Amniotic stem cell (primary cell): ENCODE measurements at places on chromosomes 7 and 10.

DNA sequence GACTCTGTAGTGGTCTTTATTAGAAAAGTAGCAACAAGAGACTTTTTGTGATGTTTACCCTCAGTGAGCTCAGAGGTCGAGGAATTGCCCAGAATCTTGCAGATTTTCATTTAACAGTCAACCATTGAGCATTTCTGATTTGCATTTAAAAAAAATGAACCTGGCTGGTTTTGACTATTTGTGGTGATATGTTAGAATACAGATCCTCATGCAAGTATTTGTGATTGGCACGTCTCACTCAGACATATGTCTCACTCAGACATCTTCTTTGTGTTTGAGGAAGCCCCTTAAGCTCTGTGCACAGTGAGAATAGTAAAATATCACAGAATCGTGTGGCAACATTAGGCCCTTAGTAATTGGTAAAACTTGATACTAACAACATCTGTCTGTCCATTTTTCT lies 113.2 kb downstream of the SND1 start:
- no peak for DNase-seq

GRCh38 chr7:122702872-122703510 lies at the start of gene RNF148:
RNF148 (minus strand) TSS chr7:122702922; CDS start chr7:122702750, 172 bp downstream.
- no peak for DNase-seq

DNA sequence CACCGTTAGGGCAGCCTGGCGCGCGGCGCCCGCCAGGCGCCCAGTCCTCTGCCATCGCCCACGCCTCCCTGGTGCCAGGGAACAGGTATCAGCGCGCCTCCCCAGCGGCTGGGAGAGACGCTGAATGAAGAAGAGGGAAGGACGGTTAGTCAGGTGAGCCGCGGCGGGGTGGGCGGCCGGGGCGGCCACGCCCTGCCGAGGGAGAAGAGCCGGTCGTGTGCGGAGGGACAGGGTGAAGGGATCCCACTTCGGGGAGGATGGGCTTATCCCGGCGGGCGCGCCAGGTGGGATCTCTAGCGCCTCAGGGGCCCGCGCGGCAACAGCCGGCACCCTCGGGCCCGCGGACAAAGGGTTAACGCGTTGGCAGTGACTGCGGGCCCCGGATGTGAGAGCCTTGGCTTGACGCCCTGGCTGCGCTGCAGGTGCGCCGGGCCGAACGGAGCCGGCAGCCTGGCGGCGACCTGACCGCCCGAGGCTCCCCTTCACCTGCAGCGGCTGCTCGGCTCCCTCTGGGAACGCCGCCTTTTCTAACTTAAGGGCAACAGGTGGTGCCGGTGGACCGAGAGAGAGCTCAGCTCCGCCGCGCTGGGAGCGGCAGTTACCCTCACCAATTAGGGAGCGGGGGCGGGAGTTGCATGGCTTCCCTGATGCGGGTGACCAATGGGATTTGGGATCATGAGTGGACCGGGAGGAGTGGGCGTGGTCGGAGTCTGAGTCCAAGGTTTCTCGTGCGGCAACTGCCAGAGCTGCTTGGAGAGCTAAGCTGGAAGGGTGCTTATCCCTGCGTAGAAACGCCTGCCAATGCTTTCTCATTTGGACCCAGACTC lies at the start of gene ARL4A:
TSS of gene ARL4A (plus strand) at position 743 of the 827 bp plus-strand sequence. CDS start 622 bp downstream, outside the sequence.
- peak; percentile 98 for DNase-seq

DNA sequence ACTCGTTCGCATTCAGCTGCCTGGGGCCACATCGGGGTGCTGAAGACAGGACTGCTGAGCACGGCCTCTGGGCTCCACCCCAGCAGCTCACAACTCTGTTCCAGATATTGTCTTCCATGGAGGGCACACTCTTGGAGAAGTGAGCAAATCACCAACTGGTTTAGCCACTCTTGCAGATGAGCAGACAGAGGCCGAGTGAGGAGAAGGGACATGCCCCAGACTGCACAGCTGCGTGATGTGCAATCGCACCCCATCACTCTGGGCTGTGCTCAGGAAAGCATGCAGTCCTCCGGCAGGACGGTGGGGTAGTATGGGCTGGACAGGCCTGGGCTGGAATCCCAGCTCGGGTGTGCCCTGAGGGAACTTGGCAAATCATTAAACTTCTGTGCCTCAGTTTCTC lies 111.6 kb downstream of the FAM53B start:
- DNase-seq: no peak

DNA sequence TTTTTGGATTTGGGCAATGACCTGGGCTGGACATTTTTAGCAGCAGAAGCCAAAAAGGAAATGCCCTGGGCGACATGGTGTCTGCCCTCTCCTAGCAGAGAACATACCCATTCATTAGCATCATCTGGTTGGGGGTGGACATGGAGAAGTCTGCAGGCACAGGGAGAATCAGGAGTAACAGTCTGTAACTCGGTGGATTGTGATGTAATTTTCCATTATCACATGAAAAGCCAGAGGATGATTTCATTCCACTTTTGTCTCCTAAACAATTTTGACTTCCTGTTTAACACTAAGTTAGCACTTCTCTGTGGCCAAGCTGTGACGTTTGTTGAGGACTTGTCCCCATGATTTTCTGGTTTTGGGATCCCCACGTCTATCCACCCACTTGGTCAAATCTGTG lies 153.8 kb upstream of the HABP2 start:
- no peak for DNase-seq

GRCh38 chr10:99854860-99855259 lies 72.4 kb downstream of the ABCC2 start:
- no peak for DNase-seq

GRCh38 chr10:49177391-49178355 lies 10.5 kb downstream of the TMEM273 start:
- DNase-seq: peak; percentile 56

DNA sequence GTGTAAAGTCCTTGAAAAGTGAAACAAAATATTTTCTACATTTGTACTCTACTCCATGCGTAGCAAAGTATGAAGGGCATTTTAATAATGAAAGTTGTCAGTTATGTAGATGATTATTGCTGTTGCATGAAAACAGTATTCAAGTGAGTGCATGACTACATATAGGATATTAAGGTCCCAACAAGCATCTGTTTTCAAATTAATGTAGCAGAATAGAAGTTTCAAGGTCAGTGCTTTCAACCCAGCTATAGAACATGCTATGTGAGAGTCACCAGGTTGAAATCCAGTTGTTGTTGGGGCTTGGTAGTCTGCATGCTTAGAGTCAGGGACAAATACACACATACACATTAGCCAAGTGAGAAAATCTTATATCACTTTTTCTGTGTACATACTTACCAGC lies 14.8 kb downstream of the CD36 start:
- no peak for DNase-seq
